ENCODE measurements at places on chromosomes 6 and 20. TPM values are rescaled to one million over a fixed set of nuclear protein-coding genes. Genes with fewer than 3 reads are reported as not detected.

DNA sequence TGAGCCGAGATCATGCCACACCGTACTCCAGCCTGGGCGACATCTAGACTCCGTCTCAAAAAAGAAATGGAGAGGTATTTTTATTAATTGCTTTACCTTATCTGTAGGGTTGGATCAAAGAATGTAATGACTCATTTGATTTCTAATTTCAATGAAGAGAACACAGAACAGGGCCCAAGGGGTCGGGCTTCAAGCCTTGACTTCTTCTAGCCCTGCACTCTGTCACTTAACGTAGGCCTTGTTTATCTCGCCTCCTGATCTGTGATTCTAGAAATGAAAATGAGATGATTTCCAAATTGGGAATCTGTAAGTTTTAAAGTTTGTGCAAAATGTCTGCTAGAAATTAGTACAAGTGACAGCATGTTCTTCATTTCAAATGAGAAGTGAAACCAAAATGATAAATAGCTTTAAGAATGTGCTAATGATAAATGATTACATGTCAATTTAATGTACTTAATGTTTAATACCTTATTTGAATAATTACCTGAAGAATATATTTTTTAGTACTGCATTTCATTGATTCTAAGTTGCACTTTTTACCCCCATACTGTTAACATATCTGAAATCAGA lies 180.5 kb downstream of the SLC16A10 start:
- no peak for DNase-seq

- no peak for DNase-seq
Measured at GRCh38 chr6:148735989-148736388, 10.8 kb upstream of the UST start.

GRCh38 chr6:119022796-119023195 lies 55.7 kb downstream of the FAM184A start:
- no peak for DNase-seq

DNA sequence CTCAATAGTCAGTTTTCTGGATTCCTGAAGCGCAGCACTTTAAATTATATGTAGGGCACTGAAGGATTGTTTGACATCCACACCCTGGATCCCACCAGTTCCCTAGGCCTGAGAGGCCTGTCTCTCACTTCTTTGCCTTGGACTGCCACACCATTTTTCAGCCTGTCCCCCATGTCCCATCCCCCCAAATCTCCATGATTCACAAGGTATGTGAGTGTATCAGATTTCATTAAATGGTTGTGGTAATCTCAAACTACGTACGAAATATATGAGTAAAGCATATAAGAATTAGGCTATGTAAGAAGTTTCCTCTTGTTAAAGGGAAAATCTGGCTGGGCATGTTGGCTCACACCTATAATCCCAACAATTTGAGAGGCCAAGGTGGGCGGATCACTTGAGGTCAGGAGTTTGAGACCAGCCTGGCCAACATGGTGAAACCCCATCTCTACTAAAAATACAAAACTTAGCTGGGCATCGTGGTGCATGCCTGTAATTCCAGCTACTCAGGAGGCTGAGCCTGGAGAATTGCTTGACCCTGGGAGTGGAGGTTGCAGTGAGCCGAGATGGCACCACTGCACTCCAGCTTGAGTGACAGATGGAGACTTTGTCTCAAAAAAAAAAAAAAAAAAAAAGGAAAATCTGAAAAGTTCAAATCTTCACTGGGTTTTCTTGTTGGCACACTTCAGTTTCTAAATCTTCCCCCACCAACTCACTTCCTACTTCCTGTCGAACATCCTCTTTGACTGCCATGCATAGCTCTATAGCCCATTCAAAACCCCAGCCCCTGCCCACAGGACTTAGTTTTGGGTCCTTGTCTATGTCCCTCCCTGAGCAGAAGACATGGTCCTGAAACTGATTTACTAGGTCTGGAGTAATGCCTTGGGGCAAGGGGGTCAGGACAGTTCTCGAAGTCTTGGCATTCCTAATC lies 97.3 kb upstream of the SHLD1 start:
- DNase-seq: no peak

DNA sequence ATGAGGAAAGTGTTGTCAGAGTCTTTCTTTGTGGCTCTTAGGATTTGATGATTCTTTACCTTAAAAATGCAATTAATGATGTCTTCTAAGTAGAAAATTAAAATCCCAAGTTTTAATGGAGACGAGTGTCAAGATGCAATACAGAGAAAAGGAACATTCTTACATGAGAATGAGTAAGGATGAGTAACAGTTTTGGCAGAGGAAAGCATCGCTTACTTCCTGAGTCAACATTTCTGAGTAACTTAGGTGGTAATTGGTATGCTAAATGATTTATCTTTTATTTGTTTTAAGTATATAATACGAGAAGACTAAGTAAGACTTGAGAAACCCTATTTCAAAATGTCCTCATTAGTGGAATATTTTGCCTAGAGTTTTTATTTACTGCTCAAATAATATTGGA lies 101.3 kb downstream of the RTN4IP1 start:
- no peak for DNase-seq

- DNase-seq: no peak
Measured at GRCh38 chr6:4270001-4270400, 134.6 kb upstream of the ECI2 start.

The EMILIN3 gene
- total RNA-seq: 1.4 TPM
